Activated naive CD4-positive, alpha-beta T cell treated with anti-CD3 and anti-CD28 coated beads, Interleukin-2, amount 10 ng/mL, durations not matched to agents 5 hours and 36 hours (primary cell): ENCODE measurements at places on chromosomes 7 and 10. TPM values are rescaled to one million over a fixed set of nuclear protein-coding genes. Genes with fewer than 3 reads are reported as not detected.

Gene MUC3A
- not detected for total RNA-seq

Gene ADAM8
- total RNA-seq: 101 TPM

Gene OR2A1
- total RNA-seq: 0.12 TPM

Gene RHOBTB1
- total RNA-seq: not detected

Gene LIPK
- not detected for total RNA-seq

Gene ELMO1
- total RNA-seq: 92.3 TPM

Gene TRIM73
- 13.2 TPM for total RNA-seq

Gene PLXDC2
- not detected for total RNA-seq

Gene KIAA1549
- 0.41 TPM for total RNA-seq

Gene JAKMIP3
- total RNA-seq: 0.31 TPM

Gene PTPN20
- 0.70 TPM for total RNA-seq

Gene DGKB
- total RNA-seq: not detected

Gene CNPY1
- total RNA-seq: not detected

Gene ZNF485
- 6.0 TPM for total RNA-seq

Gene SYT15B
- 0.19 TPM for total RNA-seq

Gene MSMB
- not detected for total RNA-seq

Gene PIK3AP1
- total RNA-seq: 1.9 TPM

Gene TRIM74
- total RNA-seq: 2.6 TPM

Gene SAMD9
- 38.3 TPM for total RNA-seq

Gene TFR2
- 9.4 TPM for total RNA-seq

Gene TEX47
- total RNA-seq: not detected
